Activated CD4-positive, alpha-beta T cell treated with anti-CD3 and anti-CD28 coated beads for 24 hours (primary cell): ENCODE measurements at places on chromosomes 11 and 22.

- no peak for DNase-seq
These were observed 73.3 kb upstream of the ZBED5 start for GRCh38 chr11:10930972-10931760.

DNA sequence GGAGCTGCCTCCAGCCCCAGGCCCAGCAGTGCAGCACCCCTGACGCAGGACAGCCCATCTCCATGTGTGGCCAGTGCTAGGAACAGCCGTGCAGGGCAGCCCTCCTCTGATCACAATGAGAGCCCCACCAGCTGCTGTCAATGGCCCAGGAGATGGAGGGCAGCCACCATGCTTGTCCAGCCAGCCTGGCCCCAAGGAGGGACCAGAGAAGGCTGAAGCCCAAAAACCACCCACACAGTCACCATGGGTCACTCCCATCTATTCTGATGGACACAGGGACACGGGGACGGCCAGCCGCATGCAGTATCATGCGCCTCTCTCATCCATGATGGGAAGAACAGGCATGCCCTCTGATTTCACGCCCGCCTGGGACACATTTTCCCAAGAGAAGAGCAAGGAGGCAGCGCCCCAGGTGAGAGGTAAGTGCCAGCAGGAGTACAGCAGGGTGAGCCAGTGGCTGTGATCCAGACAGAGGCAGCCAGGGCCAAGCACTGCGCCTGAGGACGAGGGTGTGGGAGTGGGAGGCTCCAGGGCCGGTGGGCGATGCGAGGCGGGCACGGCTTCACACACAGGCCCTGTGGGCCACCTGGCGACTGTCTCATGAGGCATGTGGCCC is 33.6 kb upstream of the GNB1L start:
- no peak for DNase-seq

GRCh38 chr22:19620742-19621371 is 93.4 kb upstream of the SEPTIN5 start:
- no peak for DNase-seq

GRCh38 chr11:119195680-119196079 is 10.4 kb downstream of the NHERF4 start:
- no peak for DNase-seq

DNA sequence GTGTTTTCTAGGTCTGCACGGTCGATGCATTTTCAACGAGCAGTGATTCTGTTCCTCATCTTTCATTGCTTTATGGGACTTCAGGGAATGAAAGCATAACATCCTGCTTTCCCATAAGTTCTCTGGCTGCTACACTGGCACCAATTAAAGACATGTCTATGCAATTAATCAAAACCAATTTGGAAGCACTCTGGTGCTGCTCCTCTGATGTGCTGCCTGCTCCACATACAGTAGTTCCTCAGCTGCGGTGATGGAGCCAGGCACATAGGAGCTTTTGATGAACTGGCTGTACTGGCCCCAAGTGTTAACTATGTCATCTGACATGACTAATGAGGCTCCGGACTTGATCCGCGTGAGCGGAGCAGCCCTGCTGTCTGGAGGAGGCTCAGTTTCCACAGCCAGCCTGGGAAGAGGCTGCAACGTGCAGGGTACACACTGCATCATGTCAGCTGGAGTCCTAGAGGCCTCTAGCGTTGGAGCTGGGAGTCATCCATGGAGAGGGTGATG is 29.8 kb downstream of the GVQW3 start:
- no peak for DNase-seq

GRCh38 chr11:88348870-88349269 is 11.3 kb upstream of the CTSC start:
- no peak for DNase-seq

GRCh38 chr11:79592406-79592805 is 151.6 kb upstream of the TENM4 start:
- no peak for DNase-seq

DNA sequence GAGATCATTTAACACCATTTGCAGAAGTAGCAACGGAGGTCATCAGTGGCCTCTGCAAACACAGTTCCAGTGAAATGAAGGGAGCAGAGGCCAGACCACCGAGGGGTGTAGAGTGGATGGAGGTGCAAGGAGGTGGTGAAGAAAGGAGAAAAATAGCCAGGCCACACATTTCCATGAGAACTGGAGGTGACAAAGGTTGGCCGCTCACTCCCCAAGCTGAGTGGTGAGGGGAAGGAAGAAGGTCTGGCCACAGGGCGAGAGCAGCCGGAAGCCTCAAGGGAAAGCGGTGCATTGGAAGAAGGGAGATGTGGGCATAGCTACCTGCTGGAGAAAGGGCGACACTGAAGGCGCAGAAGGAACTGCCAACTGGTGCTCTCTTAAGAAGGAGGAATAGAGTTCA is 20.1 kb upstream of the TMPRSS4 start:
- DNase-seq = no peak

- DNase-seq = no peak
These were observed 10.1 kb upstream of the PDGFB start for GRCh38 chr22:39254789-39255298.

GRCh38 chr22:43848366-43849171 is 13.7 kb downstream of the SULT4A1 start:
- no peak for DNase-seq

DNA sequence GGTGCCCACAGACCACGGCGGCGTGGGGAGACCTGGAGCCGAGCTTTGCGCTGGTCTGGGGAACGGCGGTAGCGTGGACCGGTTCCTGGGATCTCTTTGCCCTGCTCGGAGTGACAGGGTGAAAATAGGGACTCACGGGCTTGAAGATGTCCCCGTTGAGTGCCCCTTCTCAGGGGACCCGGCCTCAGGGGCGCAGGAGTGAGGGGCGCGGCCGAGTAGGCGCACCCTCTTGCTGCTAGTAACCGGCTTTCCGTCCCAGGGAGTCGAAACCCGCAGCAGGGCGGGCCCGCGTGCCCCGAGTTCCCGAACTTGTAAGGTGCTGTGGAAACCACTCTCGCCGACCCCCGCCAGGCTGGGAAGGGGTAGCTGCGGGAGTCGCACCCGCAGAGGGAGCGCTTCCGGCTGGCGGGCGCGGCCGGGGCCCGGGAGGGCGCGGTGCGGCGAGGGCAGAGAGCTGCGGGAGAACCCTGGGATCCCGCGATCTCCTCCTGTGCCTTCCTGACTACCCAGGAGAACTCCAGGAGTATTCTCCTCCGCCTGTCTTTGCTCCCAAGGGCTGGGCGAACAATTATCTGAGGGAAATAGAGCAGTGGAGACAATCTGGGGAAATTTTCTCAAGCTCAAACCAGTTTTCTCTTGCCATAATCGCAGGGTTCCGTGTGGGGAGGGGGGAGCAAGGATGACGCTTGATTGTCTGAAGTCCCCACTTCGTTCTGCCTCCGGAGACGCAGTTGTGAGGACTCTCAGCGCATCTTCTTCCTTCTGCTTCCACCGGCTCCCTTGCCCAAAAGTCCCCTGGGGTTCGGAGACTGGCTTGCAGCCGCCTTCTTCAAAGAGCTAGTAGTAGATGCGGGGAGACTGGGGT is 666 bp downstream of the NELL1 start:
- DNase-seq = no peak

DNA sequence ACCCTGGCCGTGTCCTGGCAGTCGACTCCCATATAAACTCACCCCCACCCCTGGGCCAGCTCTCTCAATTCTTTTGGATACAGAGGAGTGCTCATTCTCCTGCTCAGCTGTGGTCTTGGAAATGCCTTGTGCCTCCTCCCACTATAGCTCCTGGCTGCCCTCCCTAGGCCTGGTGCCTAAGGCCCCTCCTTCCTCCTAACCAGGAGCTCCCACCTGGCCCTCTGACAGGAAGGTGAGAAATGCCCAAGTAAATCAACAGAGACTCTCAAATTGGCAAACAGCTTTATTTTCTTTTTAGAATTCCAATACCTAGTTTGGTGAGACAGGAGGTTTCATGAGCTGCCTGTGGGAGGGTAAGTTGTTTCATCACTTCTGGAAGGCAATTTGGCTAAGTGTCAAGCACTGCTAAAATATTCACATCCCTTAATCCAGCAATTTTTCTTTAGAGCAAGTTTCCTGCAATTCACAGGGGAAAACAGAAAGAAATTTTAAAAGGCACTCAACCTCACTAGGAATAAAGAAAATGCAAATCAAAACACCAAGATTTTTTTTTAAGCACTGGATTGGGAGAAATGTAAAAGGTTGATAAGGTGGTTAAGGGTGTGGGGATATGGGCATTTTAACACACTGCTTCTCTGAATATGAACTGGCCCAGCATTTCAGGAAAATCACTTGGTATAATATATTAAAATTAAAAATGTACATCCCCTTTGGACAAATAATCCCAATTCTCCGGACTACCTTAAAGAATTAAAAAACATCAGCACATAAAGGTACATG is 209.7 kb upstream of the ARHGAP20 start:
- DNase-seq = no peak

DNA sequence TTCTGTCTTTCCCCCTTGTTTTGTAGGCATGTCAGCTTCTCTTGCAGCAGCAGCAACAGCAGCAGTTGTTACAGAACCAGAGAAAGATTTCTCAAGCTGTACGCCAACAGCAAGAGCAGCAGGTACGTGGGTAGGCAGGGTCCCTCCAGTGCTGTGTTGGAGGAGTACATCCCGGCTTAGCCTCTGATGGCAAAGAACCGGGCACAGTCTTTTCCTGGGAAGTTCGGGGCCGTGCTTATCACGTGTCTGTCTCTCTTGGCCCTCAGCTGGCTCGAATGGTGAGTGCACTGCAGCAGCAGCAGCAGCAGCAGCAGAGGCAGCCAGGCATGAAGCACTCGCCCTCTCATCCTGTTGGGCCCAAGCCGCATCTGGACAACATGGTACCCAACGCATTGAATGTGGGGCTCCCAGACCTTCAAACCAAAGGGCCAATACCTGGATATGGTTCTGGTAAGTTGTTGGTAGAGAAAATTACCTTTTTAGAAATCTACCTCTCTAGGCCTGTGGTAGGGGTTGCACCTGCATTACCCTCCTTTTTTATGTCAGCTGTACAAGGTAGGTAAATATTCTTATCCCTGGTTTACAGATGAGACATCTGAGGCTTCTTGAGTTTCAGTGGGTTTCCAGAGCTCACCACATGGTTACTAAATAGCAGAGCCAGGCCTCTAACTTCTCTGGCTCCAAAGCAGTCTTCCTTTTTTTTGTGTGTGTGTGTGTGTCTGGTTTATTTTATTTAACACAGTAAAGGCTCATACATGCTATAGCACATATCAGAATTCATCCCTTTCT is 45.2 kb upstream of the ADSL start:
- DNase-seq = no peak

DNA sequence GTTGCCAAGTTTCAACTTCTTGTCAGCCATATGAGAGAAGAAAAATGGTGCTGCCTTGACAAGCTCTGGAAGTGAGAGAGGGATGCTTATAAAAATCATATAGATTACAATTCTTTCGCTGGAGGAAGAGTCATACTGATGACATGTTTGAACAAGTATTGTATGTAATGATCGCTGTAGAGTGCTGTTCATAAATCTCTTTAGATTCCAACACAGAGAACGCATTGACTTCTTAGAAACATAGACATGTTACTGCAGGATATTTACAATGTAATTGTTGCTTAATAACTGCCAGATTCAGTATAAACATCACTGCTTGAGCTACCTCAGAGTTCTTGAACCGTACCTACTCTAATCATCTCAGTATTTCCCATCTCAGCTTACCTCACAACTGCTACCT is 571.6 kb downstream of the LUZP2 start:
- no peak for DNase-seq

DNA sequence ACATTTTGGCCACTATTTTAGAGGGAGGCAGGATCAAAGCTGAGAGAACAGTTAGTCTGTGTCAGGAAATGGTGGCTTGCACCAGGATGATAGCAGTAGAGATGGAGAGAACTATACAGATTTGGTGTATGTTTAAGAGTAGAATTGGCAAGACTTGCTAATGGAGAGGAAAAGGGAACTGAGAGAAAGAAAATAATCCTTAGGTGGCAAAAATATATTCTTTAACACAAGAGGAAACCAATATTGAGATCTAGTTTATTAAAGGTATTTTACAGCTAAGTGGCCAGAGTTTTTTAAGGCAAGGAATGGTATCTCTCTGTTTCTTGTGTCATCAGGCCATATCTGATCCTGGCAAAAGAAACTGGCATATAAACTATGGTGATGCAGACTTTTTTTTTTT is 278.8 kb downstream of the TMEM135 start:
- DNase-seq = no peak

- DNase-seq = peak; percentile 13
These were observed 422 bp downstream of the GLB1L2 start for GRCh38 chr11:134332189-134332631.

DNA sequence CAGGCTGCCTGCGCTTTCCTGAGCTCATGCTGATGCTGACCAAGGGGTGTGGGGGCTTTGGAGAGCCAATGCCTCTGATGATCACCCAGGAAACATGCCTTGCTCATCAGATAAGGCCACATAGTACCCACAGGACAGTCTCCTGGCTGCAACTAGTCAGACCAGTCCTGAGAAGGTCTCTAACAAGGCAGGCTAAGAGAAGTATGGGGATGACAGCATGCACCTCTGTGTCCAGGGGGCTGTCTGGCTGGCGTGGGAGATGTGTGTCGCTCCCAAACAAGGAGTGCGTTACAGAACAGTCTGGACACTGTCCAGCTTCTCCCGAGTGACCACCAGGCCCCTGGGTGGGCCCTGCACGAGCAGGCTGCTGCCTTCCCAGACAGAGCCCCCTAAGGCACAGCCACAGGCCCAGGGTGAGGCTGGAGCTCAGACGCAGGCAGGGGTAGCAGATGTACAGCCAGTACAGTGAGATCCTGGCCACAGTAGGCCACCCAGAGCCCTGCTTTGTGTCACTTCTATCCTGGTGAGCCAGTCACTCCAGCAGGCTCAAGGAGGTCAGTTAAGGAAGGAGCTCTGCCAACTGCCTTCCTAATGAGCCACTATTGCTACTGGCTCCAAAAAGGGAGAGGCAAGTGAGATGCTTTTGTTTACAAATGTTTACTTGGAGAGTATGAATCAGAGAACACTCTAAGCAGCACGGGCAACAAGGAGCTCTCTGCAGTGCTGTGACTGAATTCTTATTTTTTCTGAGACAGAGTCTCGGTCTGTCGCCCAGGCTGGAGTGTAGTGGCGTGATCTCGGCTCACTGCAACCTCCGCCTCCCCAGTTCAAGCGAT is 66.0 kb upstream of the CLTCL1 start:
- no peak for DNase-seq

- DNase-seq = no peak
These were observed 332 bp downstream of the TEAD1 start for GRCh38 chr11:12674571-12674935.
